Mammary epithelial cell (primary cell): ENCODE measurements at places on chromosomes 5 and 9. TPM values are rescaled to one million over a fixed set of nuclear protein-coding genes. Genes with fewer than 3 reads are reported as not detected.
A peak's percentile ranks its signal among the peaks of the same experiment; 100 is the strongest.

LHX3 gene
- total RNA-seq: not detected in 2 replicates

MAP1B gene
- total RNA-seq: 103 TPM

DNA sequence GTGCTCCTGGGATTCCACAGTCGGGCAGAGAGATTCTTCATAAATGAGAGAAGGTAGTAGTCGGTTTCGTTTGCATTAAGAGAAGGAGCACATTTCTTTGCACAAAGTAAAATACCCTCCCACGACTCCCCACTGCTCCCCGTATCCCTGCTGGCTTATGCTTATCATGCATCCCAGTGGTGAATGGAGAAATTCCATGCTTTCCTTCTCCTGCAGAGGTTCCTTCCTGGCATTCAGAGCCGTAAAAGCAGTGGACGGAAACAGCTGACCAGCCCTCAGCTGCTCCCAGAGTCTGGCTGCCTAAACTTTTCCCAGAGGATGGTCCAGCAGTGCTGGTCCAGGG, 93.1 kb downstream of the C9orf152 start:
- DNase-seq: no peak

GRCh38 chr9:119861842-119862241, 492.6 kb upstream of the BRINP1 start:
- no peak for DNase-seq

DNA sequence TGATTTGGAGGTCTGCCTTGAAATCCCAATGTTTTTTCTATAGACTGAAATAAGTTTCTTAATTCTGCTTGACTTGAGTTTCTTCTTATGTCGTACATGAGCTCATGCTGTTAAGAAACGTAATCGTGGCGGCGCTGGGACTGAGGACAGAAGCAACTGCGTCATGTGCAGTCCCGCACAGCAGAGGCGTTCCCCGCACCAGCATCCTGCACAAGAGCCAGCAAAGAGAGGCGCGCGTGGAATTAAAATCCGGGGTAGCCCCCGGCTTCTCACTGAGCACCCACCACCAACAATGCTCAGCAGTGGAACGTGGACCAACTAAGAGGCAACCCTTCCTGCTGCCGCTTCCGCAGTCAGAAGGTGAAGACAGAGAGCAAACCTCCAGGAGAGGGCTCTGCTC, 496.2 kb upstream of the ADAMTS16 start:
- no peak for DNase-seq

DNA sequence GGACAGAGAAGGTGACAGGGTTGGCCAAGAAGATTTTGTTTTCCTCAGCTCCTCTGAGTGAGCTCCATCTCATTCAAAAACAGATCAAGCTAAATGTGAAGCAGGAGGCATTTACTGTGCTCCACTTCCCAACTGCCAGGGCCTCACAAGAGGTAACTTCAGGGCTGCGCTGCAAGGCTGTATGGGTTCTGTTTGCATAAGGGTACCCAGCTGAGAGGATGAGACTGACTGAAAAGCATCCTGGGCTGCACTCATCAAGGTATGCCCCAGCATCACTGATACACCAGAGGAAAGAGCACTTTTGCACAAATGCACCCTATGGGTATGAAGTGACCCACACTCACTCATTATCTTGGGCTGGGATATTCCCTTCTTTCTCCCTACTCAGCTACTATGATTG, 316.2 kb upstream of the HAPLN1 start:
- no peak for DNase-seq

DNA sequence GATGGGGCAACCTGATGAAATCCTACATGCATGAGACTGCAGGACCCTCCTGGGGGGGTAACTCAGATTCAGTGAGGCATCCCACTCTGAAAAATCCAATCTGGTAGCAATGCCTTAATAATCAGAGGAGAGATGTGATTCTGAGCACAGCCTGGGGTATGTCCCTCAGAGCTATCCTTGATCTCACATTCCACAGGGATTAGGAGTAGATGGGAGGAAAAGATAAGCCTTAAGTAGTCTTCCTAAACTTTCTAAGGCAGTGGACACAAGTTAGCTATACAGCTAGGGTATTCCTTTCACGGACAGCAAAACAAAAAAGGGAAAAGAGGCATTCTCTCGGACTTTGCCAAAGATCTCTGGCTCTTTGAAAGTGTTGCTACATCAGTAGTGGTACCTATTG, 3.9 kb upstream of the SPATA9 start:
- no peak for DNase-seq

DNA sequence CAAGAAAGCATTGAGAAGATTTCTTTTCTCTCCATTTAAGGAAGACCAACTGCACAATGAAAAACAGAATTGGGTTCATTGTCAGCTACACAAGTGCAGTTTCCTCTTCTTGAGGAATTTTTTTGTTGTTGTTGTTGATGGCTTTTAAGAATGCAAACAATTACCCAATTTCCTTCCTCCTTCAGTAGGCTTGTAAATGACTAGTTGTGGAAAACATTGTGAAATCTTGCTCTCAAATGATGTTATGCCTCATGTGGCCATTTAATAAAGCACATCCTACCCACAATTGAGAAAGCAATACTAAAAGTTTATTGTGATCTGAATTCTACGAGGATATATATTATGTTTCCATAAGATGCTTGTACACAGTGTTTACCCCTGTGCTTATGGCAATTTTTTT, 171.6 kb downstream of the FAM174A start:
- DNase-seq: peak; percentile 7

DNA sequence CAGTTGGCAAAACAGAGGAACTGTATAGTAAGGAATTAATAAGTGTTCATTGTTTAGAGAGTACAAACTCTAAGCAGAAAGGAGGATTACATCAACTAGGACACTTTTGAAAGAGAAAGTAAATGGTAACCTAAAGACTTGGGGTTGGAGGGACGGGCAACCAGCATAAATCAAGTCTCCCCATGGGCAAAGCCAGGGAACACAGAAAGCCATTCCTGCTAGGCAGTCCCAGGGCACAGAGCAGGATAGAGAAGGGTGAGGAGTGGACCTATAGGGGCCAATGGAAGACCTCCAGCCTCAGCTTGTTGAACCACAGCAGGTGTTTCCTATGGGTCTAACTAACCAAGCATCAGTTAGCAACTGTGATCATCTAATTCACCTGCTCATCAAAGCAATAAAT, 9.2 kb upstream of the ERAP1 start:
- no peak for DNase-seq

DNA sequence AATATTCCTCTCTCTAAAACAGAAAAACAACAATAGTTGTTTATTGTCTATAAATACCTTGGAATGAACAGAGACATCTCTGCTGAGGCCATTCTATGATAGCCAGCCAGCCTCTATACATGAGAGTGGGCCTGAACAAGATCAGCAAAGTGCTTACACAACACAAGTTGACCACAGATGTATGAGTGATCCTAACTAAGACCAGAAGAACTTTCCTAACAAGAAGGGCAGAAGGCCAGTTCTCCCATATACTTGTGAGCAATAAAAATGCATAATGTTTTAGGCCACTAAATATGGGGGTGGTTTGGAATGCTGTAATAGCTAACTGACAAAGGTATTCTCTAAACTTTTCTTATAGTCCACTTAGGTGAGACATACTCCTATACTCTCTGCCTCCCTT, 345.7 kb downstream of the SPATA31D1 start:
- peak; percentile 66 for DNase-seq

DNA sequence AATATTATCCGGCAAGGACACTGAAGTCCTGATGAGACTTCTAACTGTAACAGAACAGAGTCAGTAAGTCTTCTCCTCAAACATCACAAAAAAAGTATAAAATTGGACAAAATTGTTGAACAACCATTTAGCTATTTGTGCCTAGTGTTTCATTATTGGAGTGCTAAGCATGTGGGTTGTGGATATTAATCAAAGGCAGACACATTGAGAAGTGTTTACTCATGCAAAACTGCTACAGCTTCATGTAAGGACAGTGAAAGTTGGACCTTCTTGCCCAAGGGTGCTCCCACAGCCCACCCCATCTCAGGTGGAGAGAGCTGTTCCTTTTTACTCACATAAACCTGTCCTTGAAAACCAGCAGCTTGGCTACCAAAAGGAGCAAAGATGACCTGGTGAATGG, 355.1 kb upstream of the DAB2 start:
- DNase-seq: no peak

DNA sequence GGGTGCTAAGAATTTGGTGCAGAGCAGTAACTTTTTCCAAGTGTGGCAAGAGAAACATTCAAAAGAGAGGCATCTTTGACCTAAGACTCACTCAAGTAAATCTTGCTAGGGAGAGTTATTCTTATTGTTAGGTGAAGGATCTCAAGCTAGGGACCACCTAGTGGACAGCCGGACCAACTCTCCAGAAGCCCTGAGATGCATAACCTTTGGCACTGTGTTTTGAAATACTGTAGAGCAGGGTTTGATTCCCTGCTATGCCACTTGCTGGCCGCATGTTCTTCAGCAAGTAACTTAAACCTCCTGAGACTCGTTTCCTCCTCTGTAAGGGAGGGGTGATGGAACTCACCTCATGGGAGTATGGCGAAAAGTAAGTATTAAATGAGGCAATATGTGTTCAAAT, 336.1 kb upstream of the ADAMTSL1 start:
- no peak for DNase-seq

DNA sequence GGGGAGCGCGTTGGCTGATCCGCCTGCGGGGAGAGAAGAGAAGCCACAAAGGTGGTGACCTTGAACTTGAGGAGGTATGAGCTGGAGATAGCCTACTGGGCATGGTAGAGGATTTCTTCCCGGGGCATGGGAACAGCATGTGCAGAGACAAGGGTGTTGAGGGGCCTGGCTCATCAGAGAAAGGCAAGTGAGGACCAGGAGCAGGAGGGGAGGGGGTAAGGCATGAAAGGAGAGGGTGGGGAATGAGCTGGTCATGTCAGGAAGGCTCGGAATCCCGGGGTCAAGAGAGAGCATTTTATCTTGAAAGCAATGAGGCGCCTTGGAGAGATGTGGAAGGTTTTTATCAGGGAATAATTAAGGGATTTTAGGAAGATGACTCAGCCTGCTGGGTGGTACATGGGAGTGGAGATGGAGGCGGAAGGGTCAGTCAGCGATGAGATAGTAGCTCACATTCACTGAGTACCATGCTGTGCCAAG, 121.1 kb downstream of the LHX2 start:
- DNase-seq: no peak

DNA sequence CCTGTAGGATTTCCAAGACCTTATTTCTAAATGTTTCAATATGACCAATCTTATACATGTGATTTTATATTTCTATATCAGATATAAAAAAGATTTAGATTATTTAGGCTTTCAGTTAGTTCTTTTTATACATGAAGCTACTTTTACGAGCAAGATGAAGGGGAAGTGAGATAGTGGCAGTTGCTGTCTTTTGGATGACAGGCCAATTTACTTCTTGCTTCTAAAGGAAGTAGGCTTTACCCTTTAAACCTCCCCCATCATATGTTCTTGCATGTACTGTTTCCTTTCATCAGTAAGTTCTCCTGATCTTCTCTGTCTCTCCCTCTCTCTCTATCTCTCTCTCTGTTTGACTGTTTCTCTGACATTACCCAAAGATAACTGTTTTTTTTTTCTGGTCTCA, 4.0 kb upstream of the TYRP1 start:
- DNase-seq: no peak

DNA sequence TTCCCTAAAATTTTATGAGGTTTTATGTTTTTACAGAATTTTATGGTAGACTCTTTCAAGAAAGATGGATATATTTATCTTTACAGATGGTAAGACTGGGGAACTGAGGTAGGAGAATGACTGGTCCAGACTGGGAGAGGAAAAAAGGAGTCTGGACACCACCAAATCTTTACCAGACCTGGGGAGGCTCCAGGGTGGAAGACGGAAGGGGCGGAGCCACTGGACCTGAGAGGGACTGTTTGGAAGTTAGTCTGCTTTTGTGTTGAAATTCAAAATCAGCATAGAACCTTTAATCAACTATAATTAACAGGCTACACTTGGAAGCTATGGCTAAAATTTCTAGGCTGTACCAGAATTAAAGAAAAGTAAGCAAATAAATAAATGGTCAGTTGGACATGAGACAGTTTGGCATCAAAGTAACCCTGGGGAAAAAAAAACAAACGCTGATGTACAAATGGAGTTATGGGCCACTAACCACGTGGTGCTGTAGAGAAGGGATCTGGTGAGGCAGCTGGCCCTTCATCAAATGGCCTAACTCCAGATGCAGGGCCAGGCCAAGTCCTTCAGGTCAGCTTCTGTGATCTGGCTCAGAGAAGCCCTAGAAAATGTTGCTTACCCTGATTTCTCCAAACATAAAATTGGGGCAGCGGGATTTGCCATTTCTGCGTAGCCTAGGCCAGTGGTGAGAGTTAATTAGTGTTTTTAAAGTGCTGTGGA, 155.1 kb downstream of the ARSB start:
- no peak for DNase-seq
